ENCODE measurements at places on chromosomes 7 and 10.

DNA sequence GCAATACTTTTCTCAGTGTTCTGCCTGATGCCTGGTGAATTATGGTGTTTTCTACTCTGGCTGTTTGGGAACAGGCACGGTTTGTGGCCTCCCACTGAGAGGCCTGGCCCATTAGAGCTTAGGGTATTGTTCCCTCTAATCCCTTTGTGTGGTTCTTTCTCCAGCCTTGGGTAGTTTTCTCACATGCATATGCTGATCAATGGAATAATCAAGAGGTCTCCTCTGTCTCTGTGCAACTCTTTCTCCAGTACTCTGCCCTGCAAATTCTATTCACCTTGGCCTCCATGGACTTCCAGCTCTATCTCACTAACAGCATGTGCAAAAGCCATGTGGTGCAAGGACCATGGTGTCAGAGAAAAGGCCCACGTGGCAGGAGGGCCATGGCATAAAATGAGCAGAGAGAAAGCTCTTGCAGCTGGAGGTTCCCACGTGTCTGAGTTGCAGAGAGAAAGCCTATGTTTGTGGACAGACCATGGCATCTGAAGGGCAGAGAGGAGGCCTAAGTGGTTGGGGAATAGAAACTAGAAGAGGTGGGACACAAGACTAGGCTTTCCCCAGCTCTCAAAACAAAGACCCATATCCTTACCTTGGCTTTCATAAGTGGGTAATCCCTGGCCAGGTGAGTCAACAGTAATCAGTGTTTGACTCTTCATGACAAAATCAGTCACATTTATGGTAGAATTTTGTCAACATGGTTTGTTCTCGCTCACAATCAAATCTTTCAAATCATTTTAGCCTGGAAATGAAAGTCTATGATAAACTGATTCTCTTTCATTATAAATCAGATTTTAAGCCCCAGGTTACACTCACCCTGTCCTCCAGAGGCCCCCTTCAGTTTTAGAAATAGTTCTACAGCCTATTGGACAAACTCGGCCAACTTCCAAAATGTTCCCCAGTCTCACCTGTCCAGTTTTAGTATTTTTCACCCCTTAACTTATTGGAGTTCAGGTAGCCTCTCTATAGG lies 17.3 kb downstream of the OPALIN start:
- no peak for DNase-seq

DNA sequence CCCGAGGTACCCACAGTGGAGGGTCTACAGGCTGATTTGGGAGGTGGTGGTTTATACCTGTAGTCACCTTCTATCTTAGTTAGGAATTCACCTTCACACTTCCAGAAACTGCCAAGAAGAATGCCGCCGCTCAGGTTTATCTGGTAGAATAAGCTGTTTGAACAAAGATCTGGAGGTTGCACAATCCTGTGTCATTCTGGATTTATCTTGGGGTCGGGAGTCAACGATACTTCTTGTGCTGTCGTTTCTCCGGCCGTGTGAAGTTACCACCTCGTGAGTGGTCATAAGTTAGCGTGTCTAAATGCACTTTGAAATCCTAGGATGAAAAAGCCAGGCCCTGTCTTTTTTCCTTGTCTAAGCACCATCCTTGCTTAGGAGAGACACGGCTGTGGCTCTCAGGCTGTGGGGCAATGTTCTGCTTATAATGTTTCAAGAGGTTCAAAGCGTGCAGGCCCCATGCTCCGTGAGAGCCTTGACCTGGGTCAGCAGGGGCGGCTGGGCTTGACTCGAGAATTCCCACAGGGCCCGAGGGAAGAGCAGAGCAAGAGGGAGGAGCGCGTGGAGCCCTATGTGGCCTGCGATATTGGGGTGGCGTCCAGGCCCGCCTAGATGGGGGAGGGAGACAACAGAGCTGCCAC lies 35.5 kb downstream of the GRIFIN start:
- no peak for DNase-seq

- peak; percentile 72 for DNase-seq
These were observed 160.7 kb downstream of the ZEB1 start for GRCh38 chr10:31479752-31480151.

DNA sequence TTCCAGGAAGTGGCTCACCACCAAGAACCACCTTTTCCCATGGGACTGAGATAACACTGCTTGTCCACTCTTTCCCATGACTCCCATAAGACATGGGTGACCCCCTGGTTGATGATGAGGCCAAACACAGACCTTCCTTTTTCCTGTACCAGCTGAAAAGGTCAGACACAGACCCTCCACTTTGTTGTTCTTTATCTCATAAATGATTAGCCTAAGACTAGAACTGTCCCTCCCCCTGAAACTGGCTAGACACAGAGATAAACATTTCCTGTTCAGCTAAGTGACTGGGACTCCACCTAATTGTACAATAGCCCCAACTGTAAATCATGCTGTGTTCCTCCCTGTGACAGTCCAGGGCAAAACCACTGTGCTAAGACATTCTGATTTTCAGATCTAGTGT lies 8.2 kb upstream of the NRG3 start:
- peak; percentile 4 for DNase-seq

GRCh38 chr10:58638388-58638787 lies 125.7 kb downstream of the BICC1 start:
- DNase-seq: no peak

DNA sequence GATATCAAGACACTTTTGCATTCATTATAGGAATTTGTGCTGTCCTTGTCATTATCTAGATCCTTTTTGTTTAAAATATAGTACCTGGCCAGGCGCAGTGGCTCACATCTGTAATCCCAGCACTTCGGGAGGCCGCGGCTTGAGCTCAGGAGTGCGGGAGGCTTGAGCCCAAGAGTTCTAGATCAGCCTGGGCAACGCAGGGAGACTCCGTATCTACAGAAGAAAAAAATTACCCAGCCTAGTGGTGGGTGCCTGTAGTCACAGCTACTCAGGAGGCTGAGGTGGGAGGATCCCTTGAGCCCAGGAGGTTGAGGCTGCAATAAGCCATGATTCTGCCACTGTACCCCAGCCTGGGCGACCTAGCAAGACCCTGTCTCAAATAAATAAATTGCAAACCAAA lies 621 bp upstream of the MORN4 start:
- peak; percentile 64 for DNase-seq

GRCh38 chr7:56091591-56091990 lies 1.2 kb downstream of the PHKG1 start:
- DNase-seq: no peak

DNA sequence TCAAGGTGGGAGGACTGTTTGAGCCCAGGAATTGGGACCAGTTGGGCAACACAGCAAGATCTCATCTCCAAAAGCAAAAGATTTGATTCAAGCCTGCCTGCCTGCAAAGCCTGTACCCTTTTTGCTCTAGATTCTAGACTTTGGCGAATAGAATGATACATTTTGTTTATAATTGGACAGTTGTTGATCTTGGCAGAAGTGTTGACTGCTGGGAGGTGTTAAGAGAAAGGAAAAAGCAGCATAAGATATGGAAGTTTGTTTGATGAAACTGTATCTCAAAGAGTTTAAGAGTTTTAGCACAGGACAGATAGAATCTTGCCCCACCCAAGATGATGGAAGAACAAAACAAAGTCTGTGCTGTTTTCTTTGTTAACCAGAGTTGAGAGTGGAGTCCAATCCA lies 224.1 kb downstream of the AUTS2 start:
- no peak for DNase-seq

DNA sequence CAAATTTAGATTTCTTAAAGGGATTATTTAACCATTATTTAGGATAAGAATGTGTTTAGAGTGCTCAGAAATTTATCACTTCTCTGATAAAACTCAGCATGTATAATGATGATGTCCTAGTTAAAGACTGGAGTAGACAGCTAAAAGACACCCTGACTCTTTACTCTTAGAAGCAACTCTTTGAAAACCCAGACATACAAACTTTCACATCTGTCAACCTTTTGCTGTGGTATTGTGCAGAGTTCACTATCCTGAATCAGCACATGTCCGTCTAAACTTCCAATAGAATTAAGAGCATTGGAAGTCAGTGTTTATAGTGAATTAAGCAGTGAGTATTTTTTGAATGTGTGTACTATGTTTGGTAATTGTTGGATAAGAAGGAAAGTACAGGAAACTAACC lies 24.9 kb downstream of the ZNRF2 start:
- DNase-seq: no peak

DNA sequence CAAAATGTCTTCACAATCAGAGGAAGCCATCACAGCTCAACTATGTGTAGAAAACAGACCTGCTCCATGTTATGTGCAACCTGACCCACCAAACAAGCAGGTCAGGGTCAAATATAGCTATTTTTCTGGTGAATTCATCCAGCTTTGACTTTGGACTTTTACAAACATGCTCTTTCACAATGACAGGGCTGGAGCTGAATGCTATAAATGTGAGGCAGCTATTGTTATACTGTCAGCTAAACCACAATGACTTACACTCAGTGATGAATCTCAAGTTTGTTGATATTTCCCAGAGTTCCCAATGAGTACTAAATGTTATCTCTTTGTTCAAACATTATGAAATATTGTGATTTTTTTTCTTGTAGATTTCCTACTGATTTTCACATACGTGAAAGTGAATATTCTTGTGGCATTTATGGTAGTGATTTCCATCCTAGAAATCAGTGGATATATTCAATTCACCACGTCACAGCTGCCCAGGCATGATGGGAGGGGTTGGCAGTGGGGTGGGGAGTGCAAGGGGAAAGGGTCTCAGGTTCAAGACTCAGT lies 2.5 kb upstream of the ITIH2 start:
- no peak for DNase-seq

DNA sequence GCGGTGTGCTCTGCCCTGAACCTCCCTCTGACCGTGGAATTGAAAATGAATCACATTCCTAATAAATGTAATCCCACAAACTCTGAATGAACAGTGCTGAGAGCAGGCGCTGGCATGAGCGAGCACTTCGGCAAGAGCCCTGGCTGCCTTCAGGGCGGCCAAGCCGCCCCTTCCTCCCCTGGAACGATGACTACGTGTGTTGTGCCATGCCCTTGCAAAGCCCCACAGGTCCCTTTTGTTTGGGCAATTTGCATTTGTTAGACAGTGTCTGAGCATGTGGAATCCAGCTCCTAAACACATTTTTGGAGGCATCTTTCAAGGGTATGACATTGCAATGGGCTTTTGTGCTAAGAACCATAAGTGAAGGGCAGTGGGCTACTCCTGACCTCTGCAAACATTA lies 95.6 kb upstream of the MKI67 start:
- no peak for DNase-seq

DNA sequence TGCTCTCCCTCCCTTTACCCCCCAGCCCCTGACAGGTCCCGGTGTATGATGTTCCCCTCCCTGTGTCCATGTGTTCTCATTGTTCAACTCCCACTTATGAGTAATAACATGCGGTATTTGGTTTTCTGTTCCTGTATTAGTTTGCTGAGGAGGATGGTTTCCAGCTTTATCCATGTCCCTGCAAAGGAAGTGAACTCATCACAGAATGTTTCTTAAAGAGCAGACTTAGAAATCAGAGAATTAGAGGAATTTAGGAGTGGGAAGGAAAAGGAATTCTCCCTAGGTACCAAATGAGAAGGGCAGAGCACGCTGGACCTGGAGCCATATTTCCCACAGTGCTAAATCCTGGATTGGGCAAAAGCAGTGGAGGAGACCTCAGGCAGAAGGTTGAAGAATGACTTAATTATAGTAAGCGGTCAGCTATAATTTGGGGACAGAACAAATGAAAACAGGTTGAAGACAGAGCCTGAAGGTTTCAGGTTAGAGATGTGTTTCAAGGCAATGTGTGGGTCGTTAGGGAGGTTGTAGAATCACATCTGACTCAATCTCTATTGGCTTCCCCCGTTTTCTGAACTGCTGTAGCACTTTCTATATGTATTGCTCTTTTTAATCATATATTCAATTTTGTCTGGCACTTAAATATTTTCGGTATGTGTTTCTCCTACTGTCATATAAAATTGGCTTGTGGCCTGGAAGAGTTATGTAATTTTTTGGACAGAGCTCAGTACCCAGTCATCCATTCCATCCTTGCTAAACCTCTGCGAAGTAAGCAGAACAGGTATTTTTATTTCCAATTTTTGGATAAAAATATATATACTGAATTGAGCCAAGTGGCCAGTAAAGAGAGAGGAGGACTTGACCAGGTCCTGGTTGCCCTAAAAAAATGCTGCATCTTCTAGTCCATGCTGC lies 210.5 kb upstream of the KLF6 start:
- DNase-seq: no peak

DNA sequence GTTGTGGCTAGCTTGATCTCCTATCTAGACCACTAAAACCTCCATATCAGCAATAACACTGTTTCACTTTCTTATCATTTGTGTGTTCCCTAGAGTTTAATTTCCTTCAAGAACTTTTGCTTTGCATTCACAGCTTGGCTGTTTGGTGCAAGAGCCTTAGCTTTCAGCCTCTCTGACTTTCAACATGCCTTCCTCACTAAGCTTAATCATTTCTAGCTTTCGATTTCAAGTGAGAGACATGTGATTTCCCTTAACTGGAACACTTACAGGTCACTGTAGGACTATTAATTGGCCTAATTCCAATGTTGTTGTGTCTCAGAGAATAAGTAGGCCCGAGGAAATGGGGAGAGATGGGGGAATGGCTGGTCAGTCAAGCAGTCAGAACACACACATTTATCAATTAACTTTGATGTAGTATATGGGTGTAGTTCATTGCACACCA lies 10.6 kb upstream of the BPGM start:
- DNase-seq: peak; percentile 17

GRCh38 chr7:36630112-36630650 lies 94.1 kb downstream of the AOAH start:
- DNase-seq: no peak

DNA sequence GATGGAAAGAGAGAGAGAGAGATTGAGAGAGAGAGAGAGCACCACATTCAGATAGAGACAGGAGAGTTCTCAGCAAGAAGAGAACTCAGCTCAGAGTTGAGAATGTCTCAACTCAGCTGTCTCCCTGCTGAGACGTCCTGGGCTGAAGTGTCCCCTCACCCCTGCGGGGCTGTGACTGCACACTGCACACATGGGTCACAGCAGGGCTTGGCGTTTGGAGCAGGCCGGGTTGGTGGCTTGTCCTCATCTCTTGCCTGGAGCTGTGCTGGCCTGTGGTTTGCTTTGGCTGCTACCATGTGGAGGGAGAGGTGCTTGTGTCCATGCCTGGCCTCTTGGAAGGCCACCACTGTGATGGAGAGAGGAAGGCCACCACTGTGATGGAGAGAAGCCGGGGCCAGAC lies 167.9 kb downstream of the RNF216 start:
- no peak for DNase-seq

- DNase-seq: peak; percentile 74
These were observed 103.1 kb upstream of the PLXDC2 start for GRCh38 chr10:19713159-19713558.

GRCh38 chr10:13773043-13773442 lies 186.3 kb downstream of the PRPF18 start:
- DNase-seq: no peak

GRCh38 chr7:132116369-132116768 lies 459.9 kb downstream of the PLXNA4 start:
- no peak for DNase-seq

DNA sequence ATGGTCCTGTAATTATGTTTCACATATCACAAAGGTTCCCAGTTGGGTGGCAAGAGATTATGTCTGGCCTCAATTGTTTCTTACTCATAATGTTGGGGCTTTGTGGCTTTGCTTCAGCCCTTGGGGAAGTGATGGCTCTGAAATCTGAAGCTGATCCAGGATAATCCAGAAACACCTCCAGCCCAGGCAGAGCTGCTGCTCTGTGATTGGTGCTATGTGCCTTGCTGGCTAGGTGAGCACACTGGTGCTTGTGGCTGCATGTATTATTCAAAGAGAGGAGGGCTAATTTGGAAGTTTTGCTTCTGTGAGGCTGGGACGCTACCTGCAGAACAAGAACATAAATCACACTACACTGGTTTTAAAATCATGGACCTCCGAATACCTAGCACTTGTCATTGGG lies 346.6 kb upstream of the MGMT start:
- DNase-seq: no peak
